Uterus (tissue), 4 donors: ENCODE measurements at places on chromosomes 12 and 14.
A peak's percentile ranks its signal among the peaks of the same experiment; 100 is the strongest.

DNA sequence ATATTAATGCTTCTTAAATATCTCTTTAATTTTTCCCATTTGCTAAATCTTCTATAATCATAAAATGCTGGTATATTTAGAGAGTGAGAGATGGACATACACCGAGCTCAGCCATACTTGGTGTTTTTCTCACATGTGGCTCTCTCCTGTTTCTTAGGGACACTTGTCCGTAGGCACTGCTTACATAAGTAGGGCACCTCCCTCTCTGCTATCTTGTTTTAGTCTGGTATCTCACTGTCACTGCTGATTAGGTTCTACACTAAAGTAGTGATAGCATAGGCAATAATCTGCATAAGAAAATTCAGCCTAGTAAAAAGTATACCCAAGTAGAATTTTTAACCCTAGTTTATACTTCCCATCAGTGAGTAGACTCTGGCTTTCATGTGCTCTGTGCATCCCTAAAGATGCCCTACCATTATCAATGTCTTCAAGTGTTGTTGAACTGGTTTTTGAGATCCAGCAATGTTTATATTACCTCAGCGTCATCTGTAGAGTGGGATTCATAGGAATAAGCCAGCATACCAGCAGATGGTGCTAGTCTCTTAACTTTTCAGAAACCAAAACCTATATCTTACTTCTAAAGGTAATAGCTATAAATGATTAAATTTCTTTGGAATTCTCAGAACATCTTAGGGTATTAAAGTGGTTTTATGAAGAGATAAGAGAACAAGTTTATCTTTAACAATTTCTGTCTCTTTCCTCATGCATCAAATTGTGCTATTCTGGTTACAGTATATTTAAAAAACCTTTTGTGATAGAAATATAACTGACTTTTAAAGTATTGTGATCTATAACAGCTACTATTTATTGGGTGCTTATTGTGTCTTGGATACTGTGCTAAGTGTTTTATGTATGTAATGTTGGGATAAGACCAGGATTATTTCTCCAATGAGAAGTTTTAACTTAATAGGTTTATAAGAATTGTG, 32.9 kb downstream of the ARID2 start:
- DNase-seq: no peak

DNA sequence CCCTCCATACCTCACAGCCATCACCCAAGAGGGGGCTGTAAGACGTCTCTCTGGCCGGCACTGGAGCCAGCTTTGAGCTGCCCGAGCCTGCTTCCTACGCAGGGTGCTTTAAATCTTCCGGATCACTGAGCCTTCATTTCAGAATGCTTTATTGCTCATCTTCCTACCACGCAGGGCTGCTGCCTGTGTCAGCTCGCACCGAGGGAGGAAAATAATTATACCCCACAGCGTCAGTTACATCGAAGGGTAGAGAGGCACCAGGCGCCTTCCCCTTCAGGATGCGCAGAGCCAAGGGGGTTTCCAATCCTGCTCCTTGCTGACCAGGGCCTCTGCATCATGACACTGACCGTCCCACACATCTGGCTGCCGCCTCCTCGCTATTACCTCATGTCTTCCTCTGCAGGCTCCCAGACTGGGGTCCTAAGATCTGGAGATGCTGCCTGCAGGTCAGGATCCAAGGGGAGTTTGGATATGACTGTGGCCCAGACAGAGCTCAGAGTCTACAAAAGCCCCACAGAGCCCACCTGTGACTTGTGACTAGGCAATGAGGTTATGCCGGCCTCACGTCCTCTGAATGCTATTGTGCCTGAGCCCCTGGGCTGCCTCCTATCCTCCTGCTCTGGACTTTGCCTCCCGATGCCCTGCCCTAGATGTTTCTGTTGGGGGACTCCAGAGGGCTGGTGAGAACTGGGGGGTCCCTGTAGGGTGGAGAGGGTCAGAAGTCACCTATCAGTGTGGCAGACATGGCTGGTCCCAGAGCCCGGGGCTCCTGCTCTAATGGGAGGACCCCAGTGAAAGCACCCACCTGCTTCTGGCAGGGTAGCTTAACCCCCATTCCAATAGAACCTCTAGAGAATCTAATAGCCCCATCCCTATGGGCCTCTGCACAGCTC, 220.3 kb upstream of the RTL1 start:
- DNase-seq: no peak

DNA sequence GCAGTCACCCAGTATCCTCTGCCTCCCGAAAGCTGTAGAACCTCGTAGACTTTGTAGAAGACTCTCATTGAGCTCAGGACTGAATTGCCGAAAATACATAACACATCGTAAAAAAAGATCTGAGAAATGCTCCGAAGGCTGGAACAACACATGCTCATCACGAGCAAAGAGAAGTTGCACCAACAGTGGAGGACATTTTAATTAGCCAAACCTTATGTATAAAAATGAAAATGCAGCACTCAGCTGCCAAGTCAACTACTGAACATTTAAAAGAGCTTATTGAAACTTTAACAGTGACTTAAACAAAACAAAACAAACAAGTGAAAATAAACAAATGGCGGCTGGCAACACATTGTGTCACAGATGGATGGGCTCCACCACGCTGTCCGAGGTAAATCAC, 519.9 kb downstream of the TMEM132D start:
- DNase-seq: no peak

DNA sequence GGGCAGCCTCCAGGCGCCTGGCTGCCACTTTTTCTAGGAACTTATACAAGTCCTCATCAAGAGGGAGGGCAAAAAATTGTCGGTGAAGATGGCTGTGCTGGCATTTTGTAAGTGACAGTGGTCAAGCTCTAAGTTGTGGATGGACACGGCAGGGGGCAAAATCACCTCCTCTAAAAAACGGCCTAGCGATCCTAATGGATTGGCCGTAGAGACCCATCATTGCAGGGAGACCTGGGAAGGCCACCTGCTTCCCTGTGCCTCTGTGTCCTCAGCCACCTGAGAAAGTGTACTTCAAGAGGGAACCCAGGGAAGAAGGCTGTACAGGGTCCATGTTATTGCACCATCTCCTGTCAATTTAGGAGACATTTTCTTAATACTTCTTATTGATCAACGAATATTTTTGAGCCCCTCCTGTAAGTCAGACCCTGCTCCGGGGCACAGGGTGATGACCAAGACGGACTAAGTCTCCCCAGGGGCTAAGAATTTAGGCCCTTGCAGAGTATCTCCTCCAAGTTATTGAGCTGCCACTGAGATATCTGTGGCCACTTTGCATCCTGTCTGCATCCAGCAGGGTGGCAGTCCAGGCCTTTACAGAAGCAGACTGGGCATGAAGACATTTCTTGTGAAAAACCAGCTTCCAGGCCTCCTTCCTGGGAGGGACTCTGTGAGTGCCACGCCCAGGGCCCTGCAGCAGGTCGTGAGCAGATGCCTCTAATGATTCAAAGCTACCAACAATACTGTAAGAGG, 40.5 kb downstream of the PSMA6 start:
- DNase-seq: no peak

- DNase-seq: no peak
These were observed 1.9 kb upstream of the ATP5MC2 start for GRCh38 chr12:53677800-53678148.

DNA sequence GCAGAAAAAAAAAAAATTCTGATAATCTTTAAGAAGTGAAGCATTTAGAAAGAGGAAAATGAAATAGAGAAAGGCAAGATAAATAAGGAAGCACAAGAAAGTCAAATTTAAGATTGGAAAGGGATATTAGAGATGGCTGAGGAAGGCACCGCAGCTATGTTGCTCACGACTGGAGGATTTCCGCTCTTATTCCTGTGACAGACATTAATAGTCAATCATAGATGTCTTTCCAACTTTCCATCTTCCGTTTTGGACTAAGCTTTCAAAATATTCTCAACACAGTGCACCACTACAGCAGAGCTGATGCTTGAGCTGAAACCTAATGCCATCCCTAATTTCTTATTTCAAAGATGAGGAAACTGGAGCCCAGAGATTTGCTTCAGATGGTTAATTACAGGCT, 290.6 kb downstream of the FOXN3 start:
- no peak for DNase-seq

- no peak for DNase-seq
These were observed 62.6 kb downstream of the TMEM117 start for GRCh38 chr12:43898474-43898873.

- DNase-seq: no peak
These were observed 17.6 kb downstream of the MYBPC1 start for GRCh38 chr12:101612160-101612916.

DNA sequence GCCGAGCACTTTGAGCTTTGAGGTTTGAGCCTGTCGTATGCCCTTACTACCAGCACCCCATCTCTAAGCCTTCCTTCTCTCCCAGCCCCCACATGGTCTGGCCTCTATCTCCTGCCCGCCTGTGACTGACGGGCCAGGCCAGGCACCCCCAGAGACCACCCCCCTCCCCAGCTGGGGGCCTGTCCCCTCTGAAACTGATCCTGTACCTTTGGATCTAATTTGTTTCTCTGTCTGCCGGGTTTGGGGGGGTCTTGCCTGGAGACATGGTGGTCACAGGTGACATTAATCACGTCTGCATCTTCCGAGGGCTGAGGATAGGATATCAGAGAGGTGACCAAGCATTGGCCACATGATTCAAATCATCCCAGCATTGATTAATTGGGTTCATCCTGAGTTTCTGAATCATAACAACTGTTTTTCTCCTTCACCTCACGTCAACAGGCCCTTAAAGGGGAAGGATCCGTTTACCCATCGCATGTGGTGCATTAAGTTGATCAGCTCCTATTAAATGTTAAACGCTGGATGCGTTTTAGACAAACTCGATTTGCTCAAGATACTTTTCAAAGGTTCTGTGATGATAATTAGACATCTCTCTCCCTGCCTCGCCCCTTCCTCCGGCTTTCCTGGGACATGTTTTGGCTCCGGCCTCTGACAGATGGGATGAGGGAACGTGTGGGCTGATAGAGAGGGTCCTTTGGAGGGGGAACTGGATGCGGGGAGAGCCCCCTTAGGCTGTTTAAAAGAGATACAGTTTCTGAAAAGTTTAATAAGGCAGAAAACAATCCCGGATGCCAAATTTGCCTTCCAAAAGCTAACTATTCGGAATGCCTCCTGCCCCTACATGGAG, 63.3 kb upstream of the TBX3 start:
- no peak for DNase-seq

DNA sequence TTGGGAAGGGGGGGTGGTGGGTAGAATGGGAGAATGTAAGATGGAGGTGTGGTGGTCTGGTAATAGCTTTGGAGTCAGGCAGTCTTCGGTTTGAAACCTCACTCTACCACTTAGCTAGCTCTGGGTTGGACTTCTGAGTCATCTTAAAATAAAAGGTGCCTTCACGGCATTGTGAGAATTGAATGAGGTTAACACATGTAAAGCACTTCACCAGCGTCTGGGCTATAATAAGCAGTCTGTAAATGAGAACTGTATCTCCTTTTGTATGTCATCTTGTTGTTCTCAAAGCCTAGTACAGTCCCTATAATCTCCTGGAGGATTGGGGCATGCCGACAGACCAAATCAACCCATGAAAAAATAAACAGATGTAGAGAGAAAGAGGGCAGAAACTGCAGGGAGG, 11.2 kb downstream of the C2CD5 start:
- DNase-seq: no peak

- DNase-seq: peak; percentile 62
These were observed 139.3 kb downstream of the TTC7B start for GRCh38 chr14:90676912-90677311.

GRCh38 chr12:65857840-65858239, 33.6 kb downstream of the HMGA2 start:
- DNase-seq: no peak

DNA sequence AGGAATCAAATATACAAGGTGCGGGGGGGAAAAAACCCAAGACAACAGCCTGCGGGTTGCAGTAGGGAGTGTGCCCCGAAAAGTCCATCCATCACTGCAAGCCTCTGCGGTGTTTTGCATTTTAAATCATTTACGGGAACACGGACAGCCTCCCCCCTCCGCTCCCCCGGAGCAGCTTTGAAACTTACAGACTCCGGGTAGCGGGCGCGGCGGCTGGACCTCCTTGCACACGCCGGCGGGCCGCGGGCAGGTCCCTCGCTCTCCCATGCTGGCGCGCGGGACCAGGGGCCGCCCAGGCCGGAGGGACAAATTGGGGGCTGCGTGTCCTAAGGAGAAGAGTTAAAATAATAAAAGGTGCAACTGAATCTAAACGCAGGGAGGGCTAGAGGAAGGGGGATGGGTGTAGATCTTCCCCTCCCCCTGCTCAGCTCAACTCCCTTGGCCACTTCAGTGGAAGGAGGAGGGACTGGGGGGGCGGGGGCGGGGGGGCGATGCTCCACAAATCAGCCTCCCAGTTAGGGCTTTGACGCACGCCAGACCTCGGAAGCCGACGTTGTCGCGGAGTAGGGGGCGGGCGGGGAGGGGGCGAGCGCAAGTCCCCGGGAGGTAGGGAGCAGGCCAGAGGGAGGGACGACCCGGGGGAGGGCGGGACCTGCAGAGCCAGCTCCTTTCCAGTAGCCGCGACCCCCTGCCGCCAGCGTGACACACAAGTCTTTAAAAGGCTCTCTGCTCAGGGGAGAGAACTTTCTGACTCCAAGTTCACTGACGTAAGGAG, at the start of gene KCNJ8:
TSS of gene KCNJ8 (minus strand) at position 349 of the 775 bp plus-strand sequence. CDS start 1,090 bp downstream, outside the sequence.
- peak; percentile 83 for DNase-seq

GRCh38 chr12:84978921-84979320, 57.2 kb downstream of the TSPAN19 start:
- DNase-seq: no peak

GRCh38 chr12:118376089-118377020, at the start of gene SUDS3:
Gene SUDS3 (plus strand): TSS chr12:118376555. CDS start chr12:118376692, 137 bp downstream.
- peak; percentile 93 for DNase-seq

DNA sequence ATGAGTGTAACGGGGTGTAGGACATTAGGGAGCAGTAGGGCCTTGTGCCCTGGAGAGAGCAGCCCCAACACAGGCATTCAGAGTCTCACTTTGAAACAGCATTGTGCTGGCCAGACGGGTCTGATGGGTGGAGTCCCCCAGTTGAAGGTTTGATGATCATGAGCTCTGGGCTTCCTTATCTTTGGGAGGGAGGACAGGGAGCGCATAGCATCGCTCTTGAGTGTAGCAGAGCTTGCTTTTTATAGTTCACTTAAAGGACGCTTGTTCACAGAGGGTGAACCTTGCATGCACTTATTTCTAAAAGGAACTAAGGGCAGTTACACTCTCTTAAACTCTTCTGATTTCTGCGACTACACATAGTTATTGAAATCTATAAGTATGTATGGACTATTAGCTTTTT, 10.6 kb downstream of the KCNK13 start:
- DNase-seq: no peak

- DNase-seq: peak; percentile 4
These were observed 57.6 kb upstream of the DDX11 start for GRCh38 chr12:31016057-31016456.
